OCI-LY7 (cell line): ENCODE measurements at places on chromosomes 7 and 10. TPM values are rescaled to one million over a fixed set of nuclear protein-coding genes. Genes with fewer than 3 reads are reported as not detected.
A peak's percentile ranks its signal among the peaks of the same experiment; 100 is the strongest.

SRRM3 gene
- not detected in 2 replicates for total RNA-seq

SH2D4B gene
- not detected in 2 replicates for total RNA-seq

DNA sequence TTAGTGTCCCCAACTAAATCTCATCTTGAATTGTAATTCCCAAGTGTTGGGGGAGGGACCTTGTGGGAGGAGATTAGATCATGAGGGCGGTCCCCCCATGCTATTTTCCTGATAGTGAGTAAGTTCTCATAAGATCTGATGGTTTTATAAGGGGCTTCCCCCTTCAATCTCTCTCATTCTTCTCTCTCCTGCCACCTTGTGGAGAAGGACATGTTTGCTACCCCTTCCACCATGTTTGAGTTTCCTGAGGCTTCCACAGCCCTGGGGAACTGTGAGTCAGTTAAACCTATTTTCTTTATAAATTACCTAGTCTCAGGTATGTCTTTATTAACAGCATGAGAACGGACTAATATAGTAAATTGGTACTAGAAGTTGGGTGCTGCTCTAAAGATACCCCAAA lies 365.6 kb downstream of the ANKRD7 start:
- DNase-seq, result peak; percentile 21

- no peak for DNase-seq
Observed at GRCh38 chr10:104478380-104478779, 124.7 kb downstream of the CFAP58 start.

DNA sequence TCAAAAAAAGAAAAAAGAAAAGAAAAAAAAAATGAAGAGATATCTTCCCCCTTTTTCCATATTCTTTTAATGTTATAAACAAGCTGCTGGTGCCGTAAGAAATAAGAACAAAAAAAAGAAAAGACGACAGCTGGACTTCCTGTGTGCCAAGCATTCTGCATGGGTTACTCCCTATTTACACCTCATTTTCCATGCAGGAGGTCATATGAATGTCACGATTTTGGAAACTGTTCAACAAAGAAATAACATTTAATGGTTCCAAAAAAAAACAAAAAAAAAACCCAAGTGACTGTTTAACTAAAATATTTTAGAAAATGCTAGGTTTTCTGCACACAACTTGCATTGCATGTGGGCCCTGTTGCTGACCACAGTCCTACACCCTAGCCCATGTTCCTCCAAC lies 159.3 kb downstream of the TNS3 start:
- no peak for DNase-seq

PRPS1L1 gene
- total RNA-seq, result not detected in 2 replicates

DNA sequence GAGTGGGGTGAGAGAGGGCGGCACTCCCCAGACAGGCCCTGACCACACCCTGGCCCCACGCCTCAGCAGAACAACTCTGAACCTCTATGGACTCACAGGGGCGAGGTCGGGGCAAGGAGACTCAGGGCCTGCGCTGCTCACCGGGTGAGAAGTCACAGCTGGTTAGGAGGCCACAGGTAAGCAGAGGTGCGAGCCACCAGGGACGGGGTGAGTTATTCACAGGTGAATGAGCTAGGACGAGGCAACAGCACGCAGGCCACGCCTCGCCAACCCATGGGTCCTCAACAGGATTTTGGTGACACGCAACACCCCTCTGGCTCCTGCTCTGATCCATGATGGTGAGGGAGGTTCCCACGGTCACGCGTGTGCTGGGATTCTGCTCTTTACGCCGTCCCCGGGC lies 202.5 kb downstream of the ADARB2 start:
- no peak for DNase-seq

SMNDC1 gene
- total RNA-seq, result 51.7 and 52.4 TPM in 2 replicates

DNA sequence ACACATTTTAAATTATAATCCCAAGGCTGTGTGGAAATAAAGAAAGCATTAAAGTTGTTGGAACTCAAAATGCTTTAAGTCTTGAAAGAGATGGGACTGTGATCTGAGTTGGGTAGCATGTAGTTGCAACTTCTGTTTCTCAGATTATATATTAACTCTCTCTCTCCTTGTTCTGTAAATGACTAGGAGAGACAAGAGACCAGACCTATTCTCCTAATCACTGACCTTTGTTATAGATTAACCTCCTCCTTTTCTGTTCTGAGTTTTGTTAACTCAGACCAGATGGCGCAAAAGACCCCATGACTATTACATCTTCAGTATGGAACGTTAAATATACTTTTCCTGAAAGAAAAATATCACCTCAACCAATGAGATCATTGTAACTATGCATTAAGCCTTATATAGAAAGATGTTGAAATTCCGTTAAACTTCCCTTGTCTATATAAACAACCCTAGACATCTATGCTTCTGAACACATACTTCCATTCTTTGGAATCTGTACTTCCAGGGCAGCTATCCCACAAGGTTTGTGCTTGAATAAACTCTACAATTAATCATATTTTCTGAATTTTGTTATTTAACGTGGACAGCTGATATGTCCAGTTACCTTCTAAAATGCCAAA lies 143.5 kb upstream of the TRIM24 start:
- DNase-seq, result no peak

GRCh38 chr7:157874870-157875229 lies 538.0 kb downstream of the DNAJB6 start:
- DNase-seq, result no peak

DNA sequence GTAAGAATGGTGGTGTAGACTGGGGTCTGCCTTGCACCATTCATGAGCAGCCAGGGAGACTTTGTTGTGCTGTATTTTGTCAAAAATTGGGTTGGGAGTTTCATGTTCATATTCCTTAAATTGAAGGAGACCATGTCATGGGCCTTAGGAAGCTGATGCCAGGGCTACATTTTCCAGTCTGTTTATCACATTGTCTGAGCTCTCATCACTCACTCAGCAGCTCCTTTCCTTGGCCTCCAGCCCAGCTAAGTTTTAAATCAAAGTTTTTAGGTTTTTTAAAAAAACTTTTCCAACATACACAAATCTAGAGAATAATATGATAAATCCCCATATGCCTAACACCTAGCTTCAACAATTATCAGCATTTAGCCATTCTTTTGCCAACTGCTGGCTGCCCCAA lies 12.6 kb upstream of the FAM13C start:
- no peak for DNase-seq

DNA sequence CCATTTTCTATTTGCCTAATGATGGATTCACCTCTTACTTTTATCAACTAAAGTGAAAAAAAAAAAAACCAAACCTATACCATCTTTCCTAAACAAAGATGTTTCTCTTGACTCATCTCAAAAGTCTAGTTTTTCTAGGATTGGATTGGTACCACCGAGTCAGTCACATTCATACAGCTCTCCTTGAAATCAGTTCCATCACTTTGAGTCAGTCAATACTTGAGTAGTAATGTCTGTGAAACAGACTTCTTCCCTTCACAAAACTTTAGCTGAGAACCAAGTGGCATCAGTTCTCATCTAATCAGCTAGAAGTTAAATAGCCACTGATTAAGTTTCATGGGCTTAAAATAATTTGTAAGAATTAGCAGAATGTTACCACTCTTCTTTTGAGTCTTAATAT lies 13.3 kb downstream of the CDK6 start:
- DNase-seq, result no peak

- no peak for DNase-seq
Observed at GRCh38 chr7:83681200-83681778, 32.4 kb upstream of the SEMA3E start.

GRCh38 chr10:84837041-84837812 lies 508.8 kb downstream of the CCSER2 start:
- DNase-seq, result no peak

TMEM229A gene
- total RNA-seq, result not detected in 2 replicates

GRCh38 chr10:111548084-111548726 lies 471.4 kb downstream of the ADRA2A start:
- DNase-seq, result no peak

DNA sequence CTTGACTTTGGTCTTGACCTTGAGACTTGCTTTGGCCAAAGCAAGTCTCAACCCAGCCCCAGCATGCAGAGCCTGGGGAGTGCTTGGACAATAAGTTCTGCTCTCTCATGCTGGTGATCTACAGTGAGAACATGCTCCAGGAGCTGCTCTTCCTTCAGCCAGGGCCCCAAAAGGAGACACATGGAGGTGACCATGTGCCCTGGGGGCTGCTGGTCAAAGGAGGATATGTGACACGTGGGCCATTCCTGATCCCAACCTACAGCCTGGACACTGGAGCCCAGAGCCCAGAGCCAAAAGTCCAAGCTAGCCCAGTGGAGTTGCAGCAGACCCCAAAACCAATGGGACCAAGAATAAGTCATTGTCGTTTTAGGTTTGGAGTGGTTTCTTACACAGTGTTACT lies 78.2 kb upstream of the CHST15 start:
- no peak for DNase-seq

CALML3 gene
- total RNA-seq, result not detected in 2 replicates
